Neural progenitor cell (in vitro differentiated cells): ENCODE measurements at places on chromosomes 7 and 10.
A peak's percentile ranks its signal among the peaks of the same experiment; 100 is the strongest.

- no peak overlapping the region for H3K27ac ChIP-seq
- no peaks in the 10 kb centered on the region for H3K27me3 ChIP-seq
- peaks cover 9% of the 10 kb centered on the region for H3K4me1 ChIP-seq
- no peak overlapping the region for H3K4me3 ChIP-seq
Measured at GRCh38 chr10:21417172-21417712, 108.2 kb downstream of the SKIDA1 start.

DNA sequence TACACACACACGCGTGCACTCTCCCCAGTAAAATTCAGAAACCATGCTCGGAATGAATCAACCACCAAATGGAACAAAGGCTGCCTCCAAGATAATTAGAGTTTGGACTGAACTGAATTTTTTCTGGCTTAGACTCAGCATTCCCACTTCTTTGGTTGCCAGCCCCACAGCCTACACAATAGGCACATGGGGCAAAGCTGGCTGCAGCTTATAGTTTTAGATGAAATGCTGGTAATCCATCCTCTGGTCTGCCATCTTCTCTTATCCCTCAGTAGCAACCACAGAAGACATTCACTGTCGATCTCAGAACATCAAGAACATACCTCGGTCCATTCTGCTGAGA lies 44.2 kb downstream of the PDE1C start:
- H3K4me3 ChIP-seq, result no peak overlapping the region
- no peak overlapping the region for H3K27ac ChIP-seq
- no peaks in the 10 kb centered on the region for H3K4me1 ChIP-seq

DNA sequence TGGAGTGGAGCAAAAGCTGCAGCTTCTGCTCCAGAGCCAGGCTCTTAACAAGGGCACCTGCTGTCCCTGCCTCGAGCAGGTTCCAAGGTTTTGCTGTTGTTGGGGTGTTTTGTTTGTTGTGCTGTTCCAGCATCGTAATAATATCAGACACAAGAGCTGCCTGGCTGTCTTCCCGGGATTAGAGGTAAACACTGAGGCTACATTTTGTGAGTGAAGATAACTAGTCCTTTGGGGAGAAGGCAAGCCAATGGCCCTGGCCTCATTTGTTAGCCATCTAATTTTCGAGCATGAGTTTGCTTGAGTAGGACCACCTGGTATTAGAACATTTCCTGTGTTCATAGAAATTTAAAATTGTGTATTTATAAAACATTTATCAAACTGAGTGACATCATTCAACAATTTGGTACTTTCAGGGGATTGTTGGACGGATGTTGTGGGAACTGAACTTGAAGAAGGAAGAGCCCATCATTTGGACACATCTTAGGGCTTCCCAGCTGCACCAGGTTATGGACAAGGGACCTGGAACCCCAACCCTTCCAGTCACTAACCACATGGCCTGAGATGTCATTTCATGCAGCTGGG lies 555.0 kb downstream of the TNS3 start:
- no peaks in the 10 kb centered on the region for H3K27me3 ChIP-seq
- no peak for DNase-seq
- no peak overlapping the region for H3K4me3 ChIP-seq
- H3K4me1 ChIP-seq, result no peaks in the 10 kb centered on the region
- H3K27ac ChIP-seq, result no peak overlapping the region

DNA sequence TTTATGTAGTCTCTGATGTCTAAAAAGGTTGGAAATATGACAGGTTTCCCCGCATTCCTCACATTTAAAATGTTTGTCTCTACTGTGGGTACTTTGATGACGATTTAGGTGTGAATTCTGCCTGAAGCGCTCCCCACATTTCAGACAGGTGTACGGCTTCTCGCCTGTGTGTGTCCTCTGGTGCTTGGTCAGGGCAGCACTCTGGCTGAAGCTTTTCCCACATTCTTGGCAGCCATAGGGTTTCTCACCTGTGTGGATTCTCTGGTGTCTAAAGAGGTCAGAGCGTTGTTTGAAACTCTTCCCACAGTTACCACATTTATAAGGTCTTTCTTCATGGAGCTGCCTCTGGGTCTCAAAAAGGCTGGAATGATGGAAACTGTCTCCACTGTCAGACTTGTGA lies 6.3 kb downstream of the ZNF394 start:
- no peak overlapping the region for H3K4me3 ChIP-seq
- peaks cover 11% of the 10 kb centered on the region for H3K4me1 ChIP-seq
- H3K27ac ChIP-seq, result no peak overlapping the region
- H3K27me3 ChIP-seq, result no peaks in the 10 kb centered on the region
- no peak for DNase-seq

DNA sequence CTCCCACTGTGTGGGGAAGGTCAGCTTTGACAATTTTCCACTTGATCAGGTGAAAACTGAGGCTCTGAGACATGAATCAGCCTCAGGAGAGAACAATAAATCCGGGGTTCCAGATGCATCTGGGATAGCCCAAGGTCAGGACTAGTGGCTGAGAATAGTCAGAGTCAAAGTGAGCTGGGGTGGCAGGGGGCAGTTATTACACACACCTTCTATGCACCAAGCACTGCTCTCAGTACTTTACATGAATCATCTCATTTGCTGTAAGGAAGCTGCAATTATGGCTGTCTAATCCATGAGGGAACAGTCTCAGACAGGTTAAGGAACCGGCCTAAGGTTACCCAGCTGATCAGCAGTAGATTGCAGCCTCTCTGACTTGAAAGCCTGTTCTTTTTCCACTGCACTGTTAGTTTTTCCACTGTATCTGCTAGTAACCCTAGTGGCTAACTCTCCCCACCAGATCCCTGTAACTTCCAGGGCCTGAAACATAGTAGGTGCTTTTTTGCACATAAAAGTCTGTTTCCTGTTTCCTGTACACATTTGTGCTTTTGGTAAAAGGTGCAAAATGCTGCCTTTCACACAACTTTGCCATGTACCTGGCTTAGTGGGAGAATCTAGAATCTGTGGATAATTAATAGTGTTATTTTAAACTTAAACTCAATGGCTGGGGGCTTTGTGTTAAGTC lies 125.9 kb downstream of the EMX2 start:
- DNase-seq, result no peak
- no peak overlapping the region for H3K4me3 ChIP-seq
- no peaks in the 10 kb centered on the region for H3K36me3 ChIP-seq
- H3K27ac ChIP-seq, result no peak overlapping the region

GRCh38 chr7:131883769-131884168 lies 327.3 kb upstream of the PODXL start:
- no peak overlapping the region for H3K4me3 ChIP-seq
- no peaks in the 10 kb centered on the region for H3K36me3 ChIP-seq
- H3K4me1 ChIP-seq, result peaks cover 18% of the 10 kb centered on the region

- H3K4me3 ChIP-seq, result no peak overlapping the region
- DNase-seq, result no peak
- H3K36me3 ChIP-seq, result no peaks in the 10 kb centered on the region
- H3K4me1 ChIP-seq, result no peaks in the 10 kb centered on the region
Measured at GRCh38 chr7:135789956-135790355, 41.3 kb upstream of the FAM180A start.

DNA sequence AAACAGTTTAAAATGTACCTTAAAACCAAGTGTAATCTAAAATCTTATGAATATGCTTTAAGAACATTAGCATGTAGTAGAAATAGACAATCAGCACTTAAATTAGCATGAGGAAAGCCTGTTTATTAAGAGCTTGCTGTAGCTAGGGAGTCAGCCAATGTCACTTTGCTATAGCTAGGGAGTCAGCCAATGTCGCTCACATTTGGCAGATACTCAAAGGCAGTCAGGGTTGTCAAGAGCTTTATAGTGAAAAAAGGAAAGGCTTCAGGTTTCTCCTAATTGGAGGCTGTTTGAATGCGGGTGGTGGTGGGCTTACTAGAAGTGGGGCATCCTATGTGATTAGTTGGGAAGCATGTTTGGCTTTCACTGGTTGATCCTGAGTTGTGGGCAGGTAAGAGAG lies 226.2 kb upstream of the DGKB start:
- no peak for DNase-seq
- H3K36me3 ChIP-seq, result no peaks in the 10 kb centered on the region
- H3K27me3 ChIP-seq, result no peaks in the 10 kb centered on the region
- no peak overlapping the region for H3K4me3 ChIP-seq

DNA sequence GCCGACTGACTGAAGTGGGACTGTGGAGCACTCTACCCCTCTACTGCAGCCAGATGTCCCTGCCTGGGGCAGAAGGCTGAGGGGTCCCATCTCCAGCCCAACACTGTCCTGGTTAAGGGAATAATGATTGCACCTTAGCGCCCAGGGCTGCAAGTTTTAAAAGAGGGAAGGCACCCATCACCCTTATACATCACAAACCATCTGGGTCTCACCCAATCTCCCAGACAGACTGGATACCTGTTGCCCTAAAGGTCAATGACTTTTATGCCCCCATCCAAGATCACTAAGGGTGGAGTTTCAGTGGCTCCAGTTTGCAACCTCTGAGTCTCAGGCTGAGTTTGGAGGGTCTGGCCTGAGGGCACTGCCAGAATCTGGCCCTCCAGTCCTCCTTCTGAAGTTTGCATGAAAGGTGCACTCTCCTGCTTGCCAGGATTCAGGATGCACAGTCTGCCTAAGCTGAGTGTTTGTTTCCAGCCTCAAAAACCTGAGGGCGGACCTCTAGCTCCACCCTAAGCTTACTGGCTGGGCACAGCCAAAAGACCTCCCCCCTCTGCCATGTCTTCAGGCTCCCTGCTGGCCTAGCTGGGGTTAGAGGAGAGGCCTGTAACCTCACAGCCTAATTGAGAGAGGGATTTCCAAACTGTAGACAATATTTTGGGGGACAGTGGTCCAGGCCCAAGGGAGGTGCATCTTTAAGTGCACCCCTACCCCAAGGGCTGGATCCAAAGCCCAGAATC lies 2.5 kb upstream of the EMX2 start:
- H3K4me3 ChIP-seq, result peak overlapping the region; percentile 83
- H3K27ac ChIP-seq, result no peak overlapping the region
- peak; percentile 69 for DNase-seq
- H3K27me3 ChIP-seq, result peaks cover 98% of the 10 kb centered on the region
- H3K4me1 ChIP-seq, result peaks cover 36% of the 10 kb centered on the region
- H3K36me3 ChIP-seq, result no peaks in the 10 kb centered on the region

- H3K4me1 ChIP-seq, result no peaks in the 10 kb centered on the region
- no peaks in the 10 kb centered on the region for H3K36me3 ChIP-seq
- no peak overlapping the region for H3K4me3 ChIP-seq
Measured at GRCh38 chr7:77653572-77653971, 42.7 kb upstream of the RSBN1L start.

DNA sequence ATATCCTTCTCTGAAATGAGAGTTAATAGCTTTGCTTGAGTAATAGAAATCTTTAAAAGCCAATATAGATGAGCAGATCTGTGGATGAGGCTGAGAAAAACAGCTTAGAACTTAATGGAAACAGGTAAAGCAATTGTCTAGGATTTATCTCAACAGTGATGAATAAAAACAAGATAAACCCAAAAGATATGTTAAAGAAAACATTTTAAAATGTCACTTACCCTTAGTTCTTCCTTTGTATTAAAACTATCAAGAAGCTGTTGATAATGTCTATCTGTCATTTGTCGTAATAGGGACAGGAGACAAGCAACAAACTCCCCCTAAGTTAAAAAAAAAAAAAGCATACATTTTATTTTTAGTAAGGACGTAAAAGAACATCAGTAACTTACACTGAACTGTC lies 272.1 kb upstream of the IMMP2L start:
- H3K36me3 ChIP-seq, result no peaks in the 10 kb centered on the region
- no peak overlapping the region for H3K4me3 ChIP-seq
- H3K27ac ChIP-seq, result no peak overlapping the region
- H3K4me1 ChIP-seq, result no peaks in the 10 kb centered on the region

- peaks cover 25% of the 10 kb centered on the region for H3K4me1 ChIP-seq
- H3K27ac ChIP-seq, result no peak overlapping the region
- no peak for DNase-seq
Measured at GRCh38 chr7:106109521-106110237, 2.4 kb downstream of the SYPL1 start.

GRCh38 chr10:130054021-130054420 lies 56.6 kb downstream of the C10orf143 start:
- no peak for DNase-seq
- no peaks in the 10 kb centered on the region for H3K4me1 ChIP-seq
- no peaks in the 10 kb centered on the region for H3K36me3 ChIP-seq
- H3K4me3 ChIP-seq, result no peak overlapping the region

- H3K4me3 ChIP-seq, result no peak overlapping the region
- DNase-seq, result no peak
- no peak overlapping the region for H3K27ac ChIP-seq
- no peaks in the 10 kb centered on the region for H3K4me1 ChIP-seq
- H3K27me3 ChIP-seq, result no peaks in the 10 kb centered on the region
Measured at GRCh38 chr10:87500646-87501048, 4.0 kb upstream of the MINPP1 start.

DNA sequence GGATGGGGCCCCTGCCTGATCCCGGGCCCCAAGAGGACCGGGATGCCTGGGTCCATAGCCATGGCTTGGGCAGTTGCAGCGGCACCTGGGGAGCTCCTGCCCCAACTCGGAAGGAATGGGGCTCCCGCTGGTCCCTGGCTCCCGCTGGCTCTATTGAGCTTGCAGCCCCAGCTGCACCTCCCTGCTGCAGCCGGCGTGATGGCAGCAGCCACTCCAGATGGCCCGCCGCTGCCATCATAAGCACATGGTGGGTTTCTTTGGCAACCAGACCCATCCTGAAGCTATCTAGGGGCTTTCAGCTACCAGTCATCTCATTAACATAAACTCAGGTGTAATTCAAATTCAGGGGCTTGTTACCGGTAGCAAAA lies 11.1 kb upstream of the DNMBP start:
- no peaks in the 10 kb centered on the region for H3K36me3 ChIP-seq
- no peak overlapping the region for H3K4me3 ChIP-seq
- H3K4me1 ChIP-seq, result peaks cover 18% of the 10 kb centered on the region
- H3K27me3 ChIP-seq, result no peaks in the 10 kb centered on the region

DNA sequence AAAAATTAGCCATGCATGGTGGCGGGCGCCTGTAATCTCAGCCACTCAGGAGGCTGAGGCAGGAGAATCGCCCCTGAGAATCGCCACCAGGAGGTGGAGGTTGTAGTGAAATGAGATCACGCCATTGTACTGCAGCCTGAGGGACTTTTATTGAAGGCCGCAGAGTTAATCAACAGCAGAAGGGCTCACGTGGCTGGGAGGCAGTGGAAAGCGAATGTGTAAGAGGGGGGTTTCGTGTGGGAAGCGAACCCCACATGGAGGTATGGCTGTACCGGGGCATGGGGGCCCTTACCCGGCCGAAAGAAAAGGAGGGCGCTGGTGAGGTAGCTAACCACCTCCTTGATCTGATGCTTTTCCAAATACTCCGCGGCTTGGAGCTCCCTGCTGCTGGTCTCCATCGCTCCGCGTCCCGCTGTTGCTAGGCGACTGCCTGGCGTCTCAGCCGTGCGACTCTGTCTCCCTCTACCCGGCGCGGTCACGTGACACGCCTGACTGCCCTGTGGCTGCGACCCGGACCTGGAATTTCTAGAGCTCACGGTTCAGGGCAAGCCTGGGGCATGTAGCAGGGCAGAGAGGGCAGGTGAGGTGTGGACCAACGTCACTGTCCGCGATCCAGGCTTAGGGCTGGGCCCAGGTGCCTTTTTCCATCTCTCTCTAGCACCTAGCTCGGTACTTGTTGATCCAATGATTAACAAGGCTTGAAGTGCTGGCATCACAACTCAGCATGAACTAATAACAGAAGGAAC lies at the start of gene EFCAB10:
Gene EFCAB10, minus strand, starts transcription at position 428 of the 746 bp plus-strand sequence. Its CDS starts 30 bp downstream, at position 398.
- peak; percentile 97 for DNase-seq
- H3K36me3 ChIP-seq, result no peaks in the 10 kb centered on the region
- peak within 1 kb of the TSS; percentile 60 for H3K4me3 ChIP-seq
- no peak within 1 kb of the TSS for H3K27ac ChIP-seq
- H3K4me1 ChIP-seq, result peaks cover 5% of the 10 kb centered on the region
